ENCODE measurements at places on chromosomes 16 and 17.
A peak's percentile ranks its signal among the peaks of the same experiment; 100 is the strongest.

DNA sequence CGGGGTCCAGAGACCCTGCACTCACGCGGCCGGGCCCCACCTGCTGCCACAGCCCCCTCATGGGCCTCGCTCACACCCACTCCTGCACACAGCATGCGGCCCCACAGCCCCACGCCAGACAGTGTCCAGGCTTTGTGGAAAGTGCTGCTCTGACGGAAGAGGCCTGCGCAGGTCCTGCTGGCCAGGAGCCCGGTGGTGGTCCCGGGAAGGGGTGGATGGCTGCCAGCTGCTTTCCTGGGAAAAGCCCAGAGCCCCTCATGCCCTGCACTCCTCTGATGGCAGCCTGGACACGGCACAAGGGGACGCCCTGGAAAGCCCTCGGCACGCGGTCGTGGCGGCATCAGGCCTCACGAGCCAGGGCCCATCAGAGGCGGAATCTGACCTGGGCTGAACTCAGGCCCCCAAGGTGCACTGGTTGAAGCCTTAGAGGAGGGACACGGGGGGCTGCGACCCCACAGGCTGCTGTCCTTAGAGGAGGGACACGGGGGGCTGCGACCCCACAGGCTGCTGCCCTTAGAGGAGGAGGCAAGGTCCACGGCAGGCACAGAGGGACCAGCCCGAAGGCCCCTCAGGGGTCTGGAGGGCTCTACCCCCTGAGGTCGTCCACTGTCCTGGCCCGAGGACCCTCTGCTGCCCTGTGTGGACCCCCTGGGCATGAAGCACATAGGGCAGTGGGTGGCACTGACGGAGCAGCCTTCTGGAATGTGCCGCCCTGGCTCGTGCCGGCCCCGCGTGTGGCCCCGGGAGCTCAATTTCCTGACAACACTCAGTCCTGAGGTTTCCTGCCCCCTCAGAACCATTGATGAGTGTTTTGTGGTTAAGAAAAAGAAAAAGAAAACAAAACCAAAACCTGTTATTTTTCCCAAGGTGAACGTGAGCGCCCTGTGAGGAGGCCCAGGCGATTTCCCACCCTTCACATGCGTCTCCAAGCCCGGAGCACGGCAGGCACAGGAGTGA, 22.1 kb downstream of the SOX8 start:
- peak; percentile 46 for DNase-seq

- DNase-seq: no peak
Observed at GRCh38 chr16:56295739-56296527, 104.6 kb downstream of the GNAO1 start.

- no peak for DNase-seq
Observed at GRCh38 chr16:14371778-14372431, 258.2 kb downstream of the PARN start.

DNA sequence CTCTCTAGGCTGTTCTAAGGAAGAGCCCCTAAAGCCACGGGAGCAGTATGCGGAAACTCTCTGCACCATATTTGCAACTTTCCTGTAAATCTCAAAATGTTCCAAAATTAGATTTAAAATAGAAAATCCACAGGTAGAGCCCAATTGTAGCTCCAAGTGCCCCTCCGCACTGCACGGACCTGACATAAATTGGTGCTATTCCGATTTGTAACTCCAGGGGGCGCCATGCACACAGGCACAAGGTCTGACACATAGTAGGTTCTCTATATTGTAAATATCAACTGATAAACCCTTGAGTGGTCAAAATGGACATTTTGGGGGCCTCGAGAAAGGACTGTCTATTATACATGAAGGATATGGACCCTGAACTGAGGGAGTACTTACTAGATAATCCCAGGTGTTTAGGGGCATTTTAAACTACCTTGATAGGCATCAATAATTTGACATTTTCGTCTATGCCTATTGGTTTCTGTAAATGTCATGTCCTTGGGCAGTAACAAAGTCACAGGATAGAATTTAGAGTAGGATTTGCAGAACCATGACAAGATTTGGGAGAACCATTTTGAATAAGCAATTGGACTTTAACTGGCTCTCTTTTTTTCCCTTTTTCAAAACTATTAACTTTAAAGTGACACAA, 36.6 kb upstream of the TMEM132E start:
- DNase-seq: peak; percentile 31

DNA sequence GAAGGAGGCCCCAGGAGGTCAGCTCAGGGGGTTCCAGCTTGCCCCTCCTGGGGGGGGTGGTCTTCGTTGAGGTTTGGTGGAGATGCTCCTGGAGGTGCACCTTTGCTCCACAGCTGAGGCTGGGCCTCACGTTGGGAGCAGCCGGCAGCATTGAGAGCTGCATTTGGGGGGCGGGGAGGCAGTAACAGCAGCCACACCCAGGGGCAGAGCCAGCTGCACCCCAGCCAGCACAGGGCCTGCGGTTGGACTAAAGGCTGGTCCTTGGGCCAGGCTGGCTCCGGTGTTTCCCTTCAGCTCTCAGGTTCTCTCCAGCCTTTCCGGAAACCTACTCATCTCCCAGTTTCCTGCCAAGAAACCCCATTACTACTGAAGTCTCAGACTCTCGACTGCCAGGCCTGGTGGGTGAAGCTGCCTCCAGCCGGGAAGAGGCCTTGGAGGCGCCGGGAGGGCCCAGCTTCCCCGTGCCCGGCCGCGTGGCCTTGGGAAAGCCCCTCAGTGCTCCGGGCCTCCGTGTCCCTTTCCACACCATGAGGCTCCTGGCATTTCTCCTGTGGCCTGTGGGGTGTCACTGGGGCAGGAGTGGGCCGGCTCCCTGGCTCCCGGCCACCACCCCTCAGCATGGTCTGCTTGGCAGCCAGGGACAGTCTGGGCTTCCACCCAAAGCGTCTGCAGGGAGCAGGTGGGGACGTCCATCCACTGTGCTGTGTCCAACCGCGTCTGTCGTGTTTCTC, 14.0 kb upstream of the BAIAP2 start:
- no peak for DNase-seq

DNA sequence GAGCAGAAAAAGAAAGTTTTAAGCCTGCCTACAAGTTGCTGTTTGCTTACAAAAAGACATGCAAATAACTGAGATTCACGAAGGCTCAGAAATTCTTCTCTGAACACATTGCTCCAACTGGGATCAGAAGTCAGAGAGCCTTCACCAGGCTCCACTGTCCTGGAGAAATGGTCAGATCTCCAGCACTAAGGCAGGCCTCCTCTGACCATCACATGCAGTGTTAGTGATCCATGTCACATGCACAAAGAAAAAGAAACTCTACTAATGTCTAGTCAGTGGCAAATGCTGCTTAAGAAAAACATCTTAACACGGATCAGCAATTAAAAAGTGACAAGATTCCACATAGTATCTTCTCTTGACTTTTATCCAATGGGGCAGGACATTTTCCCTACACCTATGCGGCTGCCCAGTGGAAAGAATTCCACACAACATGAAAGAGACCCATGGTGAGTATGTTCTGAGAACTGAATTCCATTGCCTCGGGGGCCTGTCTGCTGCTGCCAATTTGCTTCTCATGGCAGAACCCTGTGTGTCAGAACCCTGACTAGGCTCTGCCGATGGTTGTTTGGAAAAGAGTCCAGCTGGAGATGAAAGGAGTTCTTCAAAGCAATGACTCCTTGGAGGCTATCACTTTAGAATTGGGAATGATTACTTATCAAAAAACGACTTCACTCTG, 96.6 kb downstream of the HIC1 start:
- DNase-seq: no peak

DNA sequence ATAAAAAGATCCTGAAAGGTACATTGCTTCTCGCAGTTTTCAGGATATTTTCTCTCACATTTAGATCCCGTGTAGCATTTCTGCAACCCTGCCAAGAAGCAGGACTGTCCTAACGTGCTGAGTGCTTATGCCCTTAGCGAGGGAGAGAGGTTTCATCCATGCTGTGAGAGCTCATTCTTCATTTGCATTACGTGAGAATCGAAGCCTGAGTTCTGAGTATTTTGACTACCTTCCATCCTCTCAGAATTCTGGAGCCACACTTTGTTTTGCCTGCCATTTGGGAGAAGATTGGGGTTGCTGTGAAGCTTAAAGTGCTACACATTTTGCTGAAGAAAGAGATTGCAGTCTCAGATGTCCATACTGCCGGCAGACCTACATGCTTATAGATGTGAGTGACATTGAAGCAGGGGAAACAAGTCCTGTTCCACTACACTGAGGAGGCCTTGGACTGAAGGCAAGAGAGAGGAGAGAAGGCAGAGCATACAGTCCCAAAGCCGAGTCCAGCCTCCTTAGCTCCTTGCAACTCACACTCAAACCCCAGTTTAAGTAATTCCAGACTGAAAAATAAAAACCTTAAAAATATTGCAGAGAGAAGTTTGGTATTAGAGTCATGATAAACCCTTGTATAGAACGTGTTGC, 183.0 kb downstream of the PRKCA start:
- DNase-seq: no peak

DNA sequence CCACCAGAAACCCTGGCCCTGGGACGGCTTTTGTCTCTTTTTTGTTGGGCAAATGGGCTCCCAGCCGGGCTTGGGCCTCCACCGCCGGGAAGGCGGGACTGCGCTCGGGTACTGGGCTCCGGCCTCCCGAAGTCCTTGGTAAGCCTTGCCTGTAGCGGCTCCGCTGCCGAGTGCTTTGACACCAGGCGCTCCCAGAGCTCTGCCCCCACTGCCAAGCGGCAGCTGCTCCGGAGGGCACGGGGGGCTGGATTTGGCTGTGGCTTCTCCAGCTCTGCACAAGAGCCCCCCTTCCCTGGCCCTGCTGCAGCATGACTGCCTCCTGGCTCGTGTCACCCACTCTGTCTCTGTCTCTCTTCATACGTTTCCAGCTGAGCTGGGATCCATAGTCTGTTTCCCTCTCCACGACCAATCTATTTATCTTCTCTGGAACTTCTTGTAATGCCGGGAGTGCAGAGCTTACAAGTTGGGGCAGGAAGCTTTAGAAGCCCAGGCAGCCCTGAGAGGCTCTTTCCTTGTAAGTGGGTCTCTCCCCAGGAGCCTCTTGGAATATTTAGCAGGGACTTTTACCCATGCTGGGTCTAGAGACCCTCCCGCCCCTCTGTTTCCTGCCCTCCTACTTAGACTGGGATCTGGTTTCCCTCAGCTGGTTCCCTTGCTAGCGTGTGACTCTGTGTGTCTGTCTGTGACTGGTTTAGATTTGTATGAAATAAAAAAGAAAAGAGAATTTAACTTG, 246.9 kb upstream of the GSE1 start:
- DNase-seq: no peak

- no peak for DNase-seq
Observed at GRCh38 chr16:3112058-3112880, at the start of gene ZNF205. Gene ZNF205, plus strand, starts transcription at chr16:3112586. Its CDS starts 845 bp downstream, at chr16:3113431.

DNA sequence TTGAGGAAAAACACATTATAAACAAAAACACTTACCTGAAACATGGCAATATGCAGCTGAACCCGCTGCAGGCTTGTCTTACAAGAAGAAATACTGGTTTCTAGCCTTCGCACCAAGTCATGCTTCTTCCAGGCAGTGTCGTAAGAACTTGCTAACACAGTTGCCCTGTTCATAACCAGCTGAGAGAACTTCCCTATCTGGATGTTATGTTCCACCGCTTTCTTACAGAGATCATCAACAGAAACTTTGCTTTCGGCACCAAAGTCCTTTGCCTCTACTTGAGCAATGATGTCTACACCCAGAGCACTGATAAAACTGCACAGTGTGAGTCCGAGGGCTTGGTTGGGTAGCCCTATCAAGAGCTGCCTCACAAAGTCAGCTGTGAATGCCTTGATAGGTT, 27.9 kb upstream of the ARL6IP1 start:
- no peak for DNase-seq

- no peak for DNase-seq
Observed at GRCh38 chr16:13178318-13178717, 276.9 kb downstream of the SHISA9 start.

- peak; percentile 33 for DNase-seq
Observed at GRCh38 chr17:56593646-56594319, at the start of gene NOG. Gene NOG, plus strand, starts transcription at chr17:56593699. Its CDS starts 525 bp downstream, at chr17:56594224.

GRCh38 chr16:80210787-80211186, 330.0 kb upstream of the DYNLRB2 start:
- DNase-seq: no peak

GRCh38 chr17:44863061-44863918, 15.6 kb downstream of the HIGD1B start:
- DNase-seq: no peak

- DNase-seq: no peak
Observed at GRCh38 chr17:81176666-81177065, 10.6 kb upstream of the AATK start.

GRCh38 chr16:77675464-77676324, 46.6 kb upstream of the NUDT7 start:
- DNase-seq: peak; percentile 54

DNA sequence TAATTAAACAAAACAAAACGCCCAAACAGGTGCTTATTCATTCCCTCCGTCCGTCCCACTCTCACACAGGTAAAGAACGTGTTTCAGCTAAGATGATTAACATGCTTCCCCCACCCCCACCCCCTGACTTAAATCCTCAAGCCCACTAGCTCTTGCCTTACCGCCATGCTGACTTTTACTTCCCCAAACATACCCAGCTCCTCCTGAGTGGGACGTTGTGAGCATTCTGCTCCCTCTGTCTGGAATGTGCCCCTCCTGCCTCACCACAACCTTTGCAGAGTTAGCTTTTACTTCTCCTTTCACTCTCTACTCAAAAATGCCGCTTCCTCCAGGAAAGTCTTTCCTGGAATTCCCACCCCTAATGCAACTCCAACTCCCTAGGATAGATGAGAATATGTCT, 774.0 kb upstream of the RBFOX1 start:
- DNase-seq: no peak

GRCh38 chr16:53726625-53727024, 22.7 kb downstream of the FTO start:
- DNase-seq: no peak

- DNase-seq: no peak
Observed at GRCh38 chr17:42163113-42163512, 8.3 kb upstream of the RAB5C start.

GRCh38 chr17:50252781-50253180, 21.5 kb upstream of the TMEM92 start:
- no peak for DNase-seq

DNA sequence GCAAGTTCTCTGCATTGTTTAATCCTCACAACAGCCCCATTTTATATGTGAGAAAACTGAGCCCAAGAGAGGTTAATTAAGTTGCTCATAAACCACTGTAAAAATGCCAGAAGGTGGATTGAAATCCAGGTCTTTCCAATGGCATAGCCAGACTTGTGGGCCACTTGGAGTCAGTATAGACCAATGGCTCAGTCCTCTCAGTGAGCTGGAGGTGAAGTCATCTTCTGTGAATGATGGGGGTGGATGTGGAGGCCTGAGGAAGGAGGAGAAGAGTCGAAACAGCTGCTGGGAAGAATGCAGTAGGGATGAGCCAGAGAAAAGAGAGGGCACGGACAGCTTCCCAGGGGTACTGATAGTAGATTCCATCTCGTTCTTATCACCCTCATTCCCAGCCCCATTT, 213.4 kb downstream of the SOX9 start:
- DNase-seq: no peak

DNA sequence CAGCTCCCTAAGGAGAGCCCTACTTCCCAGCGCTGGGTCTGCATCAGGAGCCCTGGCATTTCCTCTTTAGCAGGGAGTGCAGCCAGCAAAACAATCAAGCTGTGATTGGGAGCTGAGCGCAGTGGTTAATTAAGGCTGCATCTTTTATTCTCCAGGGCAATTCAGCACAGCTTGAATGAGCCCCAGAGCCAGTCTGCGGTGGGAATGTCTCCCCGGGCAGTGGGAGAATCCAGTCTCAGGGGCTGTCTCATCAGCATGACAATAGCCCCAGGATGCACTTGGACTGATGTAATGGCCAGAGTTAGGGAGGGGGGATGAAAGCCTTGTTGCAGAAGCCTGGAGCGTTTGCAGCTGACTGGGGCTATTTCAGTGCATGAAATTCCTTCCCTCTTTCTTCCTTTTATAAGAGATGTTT, 292.6 kb upstream of the SOX9 start:
- no peak for DNase-seq

All from activated CD4-positive, alpha-beta T cell treated with anti-CD3 and anti-CD28 coated beads, Interleukin-2, amount 50 U/mL, for 4 hours (primary cell).